ENCODE measurements at places on chromosomes 7 and 10.
A peak's percentile ranks its signal among the peaks of the same experiment; 100 is the strongest.

DNA sequence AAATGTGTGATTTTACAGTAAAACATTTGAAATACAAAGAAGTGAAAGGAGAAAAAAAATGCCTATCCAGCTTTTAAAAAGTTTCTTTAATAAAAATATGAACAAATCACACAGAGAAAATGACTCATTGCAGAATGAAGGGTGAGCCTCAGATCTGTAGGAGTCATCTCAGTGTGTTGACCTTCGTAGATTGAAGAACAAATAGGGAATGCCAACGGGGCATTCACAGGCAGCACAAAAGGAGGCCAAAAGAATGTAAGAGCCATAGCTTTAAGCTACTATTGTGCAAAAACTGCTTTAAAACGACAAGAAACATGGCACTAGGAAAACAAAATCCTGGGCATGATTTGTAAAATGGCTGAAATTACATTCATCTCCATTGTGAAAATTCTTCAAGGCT, 782.7 kb upstream of the CELF2 start:
- no peak for DNase-seq

DNA sequence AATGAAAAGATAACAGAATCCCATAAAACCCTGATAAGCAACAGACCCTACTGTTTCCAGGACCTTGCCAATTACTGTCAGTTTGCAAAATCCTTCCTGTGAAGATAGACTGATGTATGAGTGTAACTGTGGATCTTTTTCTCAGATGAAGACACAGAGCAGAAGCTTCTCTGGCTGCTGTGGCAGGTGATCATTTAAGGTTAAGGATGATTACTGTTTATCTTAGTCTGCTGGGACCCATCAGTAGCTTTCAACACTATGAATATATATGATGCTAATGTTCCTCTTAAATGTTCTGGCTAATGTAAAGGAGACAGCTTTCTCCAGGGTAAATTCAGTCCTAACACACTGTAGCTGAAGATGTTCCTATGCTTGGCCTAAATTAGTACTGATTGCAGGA, 56.0 kb upstream of the CTTNBP2 start:
- no peak for DNase-seq

DNA sequence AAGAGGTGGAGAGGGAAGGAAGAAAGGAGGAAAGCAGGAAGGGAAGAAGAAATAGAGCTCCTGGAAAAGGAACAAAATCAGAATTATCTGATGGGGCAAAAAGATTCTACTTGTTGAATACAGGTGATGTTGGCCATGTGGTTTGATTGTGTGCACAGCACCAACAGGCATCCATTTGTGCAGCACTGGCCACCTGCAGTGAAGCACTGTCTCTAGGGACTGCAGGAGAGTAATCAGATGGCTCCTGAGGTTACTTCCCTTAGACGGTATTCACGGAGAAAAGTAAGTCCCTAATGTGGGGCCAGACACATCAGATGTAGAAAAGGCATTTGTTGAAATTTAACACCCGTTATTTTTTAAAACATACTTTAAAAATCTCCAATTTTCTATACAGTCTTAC, 135.3 kb upstream of the VIPR2 start:
- DNase-seq: no peak

DNA sequence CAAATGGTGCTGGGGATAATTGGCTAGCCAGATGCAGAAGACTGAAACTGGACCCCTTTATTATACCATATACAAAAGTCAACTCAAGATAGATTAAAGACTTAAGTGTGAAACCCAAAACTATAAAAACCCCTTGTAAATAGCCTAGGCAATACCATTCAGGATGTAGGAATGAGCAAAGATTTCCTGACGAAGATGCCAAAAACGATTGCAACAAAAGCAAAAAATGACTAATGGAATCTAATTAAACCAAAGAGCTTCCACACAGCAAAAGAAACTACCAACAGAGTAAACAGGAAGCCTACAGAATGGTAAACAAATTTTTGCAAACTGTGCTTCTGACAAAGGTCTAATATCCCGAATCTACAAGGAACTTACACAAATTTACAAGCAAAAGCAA, 30.9 kb upstream of the PLXDC2 start:
- no peak for DNase-seq

DNA sequence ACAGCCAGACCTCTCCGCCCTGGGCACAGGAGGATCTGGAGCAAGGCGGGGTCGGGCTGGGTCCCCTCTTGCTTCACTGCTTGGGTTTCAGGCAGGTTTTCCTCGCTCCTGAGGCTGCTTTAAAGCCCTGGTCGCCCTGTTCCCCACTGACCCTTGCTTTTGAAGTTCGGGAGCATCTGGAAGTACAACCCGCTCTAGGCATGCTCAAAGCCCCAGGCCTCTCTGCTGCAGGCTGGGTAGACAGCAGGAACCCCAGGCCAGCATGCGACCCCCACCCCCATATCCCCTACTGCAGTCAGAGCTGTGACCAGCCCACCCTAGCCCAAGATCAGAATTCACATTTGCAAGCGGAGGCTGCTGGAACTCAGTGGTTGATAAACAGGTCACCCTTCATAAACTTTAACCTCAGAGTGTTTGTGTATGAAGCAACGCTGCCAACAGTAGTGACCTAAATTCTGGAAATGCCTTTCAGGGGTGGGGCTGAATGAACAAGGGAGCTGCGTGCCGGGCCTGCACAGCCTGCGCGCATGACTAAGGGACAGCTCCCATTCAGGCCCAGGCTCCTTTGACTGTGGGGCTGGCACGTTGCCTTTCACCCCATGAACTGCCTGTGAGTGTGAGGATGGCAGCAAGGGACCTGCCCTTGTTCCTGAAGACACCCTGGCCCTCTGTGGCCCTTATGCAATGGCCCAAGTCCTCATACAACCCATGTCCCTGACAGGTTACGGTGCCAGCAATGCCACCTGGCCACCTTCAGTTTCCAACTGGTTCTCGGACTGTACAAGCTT, 52.5 kb downstream of the PROSER2 start:
- DNase-seq: no peak

- no peak for DNase-seq
These were observed 37.3 kb downstream of the TET1 start for GRCh38 chr10:68597407-68597806.

- no peak for DNase-seq
These were observed 91.6 kb upstream of the CXCL12 start for GRCh38 chr10:44476409-44477045.

DNA sequence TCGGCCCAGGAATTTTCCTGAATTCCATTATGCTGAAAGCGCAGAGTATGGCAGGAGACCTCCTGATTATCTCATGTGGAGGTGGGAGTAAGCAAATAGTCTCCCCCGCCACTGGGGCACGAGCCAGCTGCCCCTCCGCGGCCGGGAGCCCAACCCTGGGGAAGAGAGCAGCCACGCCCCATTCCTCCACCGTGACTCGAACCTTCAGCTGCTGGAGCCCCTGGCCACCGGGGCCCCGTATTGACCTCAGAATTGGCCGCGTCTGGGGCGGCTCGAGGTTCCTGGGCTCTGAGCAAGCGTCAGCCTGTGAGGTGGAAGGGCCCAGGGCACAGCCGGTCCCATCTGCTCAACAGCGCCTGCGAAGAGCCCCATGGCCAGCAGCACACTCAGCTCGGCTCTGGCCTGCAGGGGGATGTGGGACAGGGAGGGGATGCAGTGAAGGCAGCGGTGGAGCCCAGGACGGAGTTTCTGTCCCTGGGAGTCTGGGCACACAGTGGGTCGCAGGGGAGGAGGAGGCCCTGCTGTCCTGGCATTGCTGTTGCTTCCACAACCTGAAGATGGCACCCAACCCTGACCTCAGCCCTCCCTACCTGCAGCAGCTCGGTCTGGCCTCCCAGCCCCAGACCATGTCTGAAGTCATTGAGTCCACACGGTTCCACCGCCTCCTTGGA, 97.8 kb downstream of the CHST15 start:
- DNase-seq: peak; percentile 55

- DNase-seq: no peak
These were observed 29.0 kb downstream of the RASGEF1A start for GRCh38 chr10:43237631-43238446.

DNA sequence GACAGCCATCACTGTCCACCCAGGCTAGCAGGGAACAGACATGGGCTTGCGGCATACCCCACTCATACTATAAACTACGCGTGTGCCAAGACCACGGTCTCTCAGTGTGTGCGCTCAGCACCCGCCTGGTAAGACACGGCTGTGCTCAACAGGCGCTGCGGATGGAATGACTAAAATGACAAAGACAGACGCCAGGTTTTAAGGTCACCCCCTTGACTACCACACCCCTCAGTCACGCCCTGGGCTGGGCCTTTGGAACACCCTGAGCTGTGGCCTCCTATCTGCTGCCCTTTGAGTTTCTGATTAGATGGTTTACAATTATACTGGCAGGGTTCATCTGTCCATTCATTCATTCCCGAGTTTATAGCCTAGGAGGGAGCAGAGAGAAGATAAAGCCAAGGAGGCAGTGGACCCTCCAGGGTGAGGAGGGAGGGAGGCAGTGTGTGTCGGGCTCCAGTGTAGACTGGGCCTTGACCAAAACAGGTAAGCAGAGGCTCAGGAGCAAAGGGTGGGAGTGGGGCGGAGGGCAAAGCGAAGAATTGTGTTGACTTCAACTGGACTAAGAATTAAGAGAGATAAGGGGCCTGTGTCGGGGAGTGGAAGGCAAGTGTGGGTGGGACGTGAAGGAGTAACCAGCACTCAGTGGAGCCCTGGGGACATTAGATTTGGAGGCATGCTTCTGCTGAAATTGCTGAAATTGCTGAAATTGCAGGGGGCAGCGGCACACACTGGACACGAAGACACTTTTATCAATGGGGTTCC, 35.0 kb downstream of the TNS3 start:
- no peak for DNase-seq

DNA sequence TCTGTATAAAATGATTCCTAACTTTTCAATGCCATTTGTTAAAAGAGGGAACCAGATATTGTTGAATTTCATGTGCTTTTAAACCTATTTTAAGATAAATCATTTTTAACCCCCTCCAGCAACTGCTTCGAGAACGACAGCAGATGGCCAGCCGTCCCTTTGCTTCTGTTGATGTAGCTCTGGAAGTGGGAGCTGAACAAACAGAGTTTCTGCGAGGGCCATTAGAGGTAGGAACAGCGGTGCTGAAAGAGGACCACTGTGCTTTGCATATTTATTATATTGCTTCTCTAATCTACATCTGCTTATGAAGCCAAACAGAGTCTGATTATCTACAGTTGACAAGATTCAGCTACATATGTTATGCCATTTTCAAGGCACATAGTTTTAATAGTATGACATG, 545.9 kb downstream of the GFRA1 start:
- no peak for DNase-seq

DNA sequence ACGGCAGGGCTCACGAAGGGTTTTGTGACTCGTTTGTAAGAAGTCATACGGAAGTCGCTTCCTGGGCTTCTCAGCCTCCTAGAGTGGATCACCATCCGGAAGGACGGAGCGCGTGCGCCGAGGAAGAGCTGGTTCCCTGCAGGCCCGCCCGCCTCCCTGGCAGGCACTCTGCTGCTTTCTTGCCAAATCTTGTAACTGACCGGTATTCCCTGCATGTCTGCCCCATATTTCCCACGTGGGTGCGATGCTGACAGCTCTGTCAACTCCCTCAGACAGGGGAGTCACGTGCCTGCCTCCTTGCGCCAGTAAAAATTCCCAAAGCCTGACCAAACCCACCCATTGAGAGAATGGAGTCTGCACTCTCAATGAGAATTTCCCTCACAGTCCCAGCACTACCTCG, 12.7 kb downstream of the SHH start:
- no peak for DNase-seq

DNA sequence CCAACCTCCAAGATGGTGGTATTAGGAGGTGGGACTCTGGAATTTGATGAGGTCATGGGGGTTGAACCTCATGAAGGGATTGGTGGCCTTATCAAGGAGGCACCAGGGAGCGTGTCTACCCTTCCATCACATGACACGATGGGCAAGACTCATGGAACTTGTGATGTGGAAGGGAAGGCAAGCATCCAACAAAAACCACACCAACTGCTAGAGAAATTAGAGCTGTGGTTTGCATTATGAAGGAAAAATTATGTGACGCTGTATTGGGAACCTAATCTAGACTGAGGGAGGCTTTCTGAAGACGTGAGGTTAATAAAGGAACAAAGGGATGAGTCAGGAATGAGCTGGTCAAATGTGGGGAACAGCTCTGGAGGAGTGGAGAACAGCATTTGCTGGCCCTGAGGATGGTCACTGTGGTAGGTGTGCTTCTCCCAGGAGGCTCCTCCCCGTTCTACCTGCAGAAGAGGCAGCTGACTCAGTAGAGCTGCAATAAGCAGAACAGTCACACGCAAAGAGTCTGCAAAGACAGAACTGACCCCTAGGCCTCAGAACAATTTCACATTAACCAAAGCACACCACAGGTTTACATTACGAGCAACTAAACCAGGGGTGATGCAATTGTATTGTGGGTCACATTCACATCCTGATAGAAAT, 236.6 kb upstream of the GRB10 start:
- no peak for DNase-seq

DNA sequence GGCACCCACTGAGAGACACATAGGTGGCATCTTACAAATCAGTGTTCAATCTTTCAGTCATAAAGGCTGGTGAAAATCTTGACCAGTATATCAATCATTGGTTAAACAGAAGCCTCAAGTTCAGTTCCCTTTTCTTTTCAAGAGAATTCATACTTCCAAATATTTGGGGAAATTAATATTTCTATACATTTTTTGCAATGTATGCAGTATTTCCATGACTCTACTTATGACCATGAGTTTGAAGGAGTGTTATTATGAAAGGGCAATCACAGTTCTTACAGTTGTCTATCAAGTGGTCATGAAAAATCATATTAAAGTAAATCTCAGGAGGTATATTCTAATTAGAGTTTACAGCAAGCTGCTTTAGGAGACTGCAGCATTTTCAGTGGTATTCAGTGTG, 724.0 kb downstream of the ANKRD7 start:
- no peak for DNase-seq

DNA sequence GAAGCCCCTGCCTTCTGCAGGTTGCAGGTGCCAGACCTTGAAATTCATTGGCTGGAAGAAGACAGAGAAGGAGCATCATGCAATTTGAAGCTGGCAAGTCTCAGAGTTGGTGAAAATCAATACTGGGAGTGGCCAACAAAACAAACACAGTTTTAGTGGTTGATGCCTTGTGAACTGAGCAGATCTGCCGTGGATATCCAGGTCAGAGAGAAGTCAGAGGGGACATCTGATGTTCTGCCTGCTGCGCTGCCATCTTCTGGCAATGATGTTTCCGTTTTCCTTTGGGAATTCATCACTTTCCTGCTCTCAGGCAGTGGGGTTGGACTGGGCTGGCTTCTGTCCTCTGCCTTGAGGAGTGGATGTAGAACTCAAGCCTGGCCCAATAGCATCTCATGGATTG, 132.0 kb downstream of the RPS24 start:
- DNase-seq: no peak

- peak; percentile 42 for DNase-seq
These were observed 124.4 kb downstream of the TACC2 start for GRCh38 chr10:122113161-122113944.

GRCh38 chr10:78952686-78953085, 116.1 kb upstream of the ZMIZ1 start:
- no peak for DNase-seq

GRCh38 chr7:32043688-32044087, 26.5 kb downstream of the PDE1C start:
- no peak for DNase-seq

- no peak for DNase-seq
These were observed 948 bp downstream of the TMEM229A start for GRCh38 chr7:124031919-124032318.
